ENCODE measurements at places on chromosomes 5 and 9.
A peak's percentile ranks its signal among the peaks of the same experiment; 100 is the strongest.

DNA sequence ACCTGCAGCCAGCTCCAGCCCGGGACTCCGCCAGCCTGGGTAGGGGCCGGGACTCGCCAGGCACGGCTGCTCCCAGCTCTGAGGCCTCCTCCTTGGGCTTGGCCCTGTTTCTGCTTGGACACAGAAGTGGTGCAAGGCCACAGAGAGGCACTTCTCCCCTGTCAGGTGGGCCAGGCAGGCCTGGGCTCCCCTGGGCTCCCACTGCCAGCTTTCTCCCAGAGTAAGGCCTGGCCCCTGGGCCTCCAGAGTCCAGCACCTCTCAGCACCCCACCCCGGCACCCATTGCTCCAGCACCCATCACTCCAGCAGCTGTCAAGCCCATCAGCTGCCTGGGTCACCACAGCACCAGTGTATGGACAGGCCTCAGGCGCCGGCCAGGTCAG lies 71.1 kb upstream of the LRRTM2 start:
- no peak for DNase-seq

DNA sequence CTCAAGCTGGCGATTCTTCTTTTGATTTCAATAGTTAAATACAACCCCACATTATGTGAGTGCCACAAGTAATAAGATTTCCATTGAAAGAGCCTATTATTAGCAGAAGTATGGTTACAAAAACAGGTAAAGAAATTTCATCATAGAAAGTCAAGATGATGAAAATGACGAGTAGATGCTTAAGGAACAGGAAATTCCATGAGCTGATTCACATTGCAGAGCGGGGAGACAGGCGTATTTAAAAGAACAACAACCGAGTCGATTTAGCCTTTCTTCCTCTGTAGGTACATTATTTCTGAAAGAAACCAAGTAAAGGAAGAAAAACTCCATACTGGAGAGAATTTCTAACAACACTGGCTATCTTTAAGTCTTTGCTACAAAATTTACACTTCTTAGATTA lies 310.4 kb downstream of the SLF1 start:
- no peak for DNase-seq

- DNase-seq = peak; percentile 94
Measured at GRCh38 chr5:82396871-82397514, 118.8 kb upstream of the RPS23 start.

DNA sequence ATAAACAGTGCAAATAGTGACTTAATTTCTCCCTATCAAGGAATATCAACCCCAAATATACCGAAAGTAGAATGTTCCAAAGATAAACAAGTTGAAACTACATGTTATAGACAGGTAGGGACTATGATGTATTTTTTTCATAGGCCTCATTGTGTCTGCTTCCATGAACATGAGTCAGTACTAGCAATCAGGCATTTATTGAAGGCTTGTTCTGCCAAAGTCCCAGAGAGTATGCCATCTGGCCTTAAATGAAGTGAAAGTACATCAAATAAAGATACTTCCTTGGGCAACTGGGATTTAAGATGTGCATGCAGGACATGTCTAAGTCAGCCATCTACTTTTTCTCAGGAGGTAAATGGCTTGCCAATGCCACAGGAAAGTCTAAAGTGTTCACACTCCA lies 6.5 kb downstream of the GHR start:
- DNase-seq = no peak

GRCh38 chr5:151141535-151141934 lies 16.0 kb downstream of the ANXA6 start:
- no peak for DNase-seq

DNA sequence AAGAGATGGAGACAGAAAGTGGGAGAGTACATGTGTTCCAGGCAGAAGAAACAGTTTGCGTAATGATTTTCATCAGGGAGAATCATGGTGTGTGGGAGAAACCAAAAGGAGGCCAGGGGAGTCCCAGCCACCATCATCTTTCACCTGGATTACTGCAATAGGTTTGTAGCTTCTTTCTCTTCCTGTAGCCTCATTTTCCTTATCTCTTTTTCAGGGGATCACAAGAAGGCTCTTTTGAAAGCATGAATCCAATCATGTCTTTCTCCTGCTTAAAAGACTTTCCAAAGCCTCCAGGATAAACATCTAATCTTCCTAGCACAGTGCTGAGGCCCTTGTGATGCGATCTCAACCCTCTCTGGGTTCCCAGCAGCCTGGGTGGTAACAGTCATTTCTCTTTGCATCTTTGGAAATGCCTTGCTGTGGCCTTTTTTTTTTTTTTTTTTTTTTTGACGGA lies 10.3 kb upstream of the GPBP1 start:
- no peak for DNase-seq

DNA sequence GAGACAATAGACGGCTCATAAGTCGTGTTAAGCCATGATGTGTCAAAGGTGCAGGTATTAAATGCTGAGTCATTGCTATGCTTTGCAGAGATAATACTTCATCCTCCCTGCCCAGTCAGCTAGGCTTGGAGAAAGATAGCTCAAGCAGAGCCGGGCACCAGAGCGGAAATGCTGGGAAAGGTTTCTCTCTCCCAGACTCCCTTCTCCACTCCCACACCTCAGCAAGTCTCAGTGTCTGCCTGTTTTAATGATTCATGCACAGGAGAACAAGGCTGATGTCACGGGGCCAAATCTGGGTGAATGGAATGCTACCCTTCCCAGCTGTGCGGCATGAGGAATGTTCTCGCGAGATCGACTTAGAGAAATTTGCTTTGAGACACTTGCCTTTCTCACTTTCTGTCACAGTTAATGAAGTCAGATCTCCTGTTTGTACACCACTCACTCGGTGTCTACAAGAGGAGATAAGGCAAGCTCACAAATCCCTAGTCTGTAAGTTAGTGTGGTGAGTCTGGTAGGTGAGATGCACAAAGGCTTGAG lies 204.4 kb downstream of the EFNA5 start:
- no peak for DNase-seq

- no peak for DNase-seq
Measured at GRCh38 chr5:159797261-159797970, 118.9 kb upstream of the ADRA1B start.

DNA sequence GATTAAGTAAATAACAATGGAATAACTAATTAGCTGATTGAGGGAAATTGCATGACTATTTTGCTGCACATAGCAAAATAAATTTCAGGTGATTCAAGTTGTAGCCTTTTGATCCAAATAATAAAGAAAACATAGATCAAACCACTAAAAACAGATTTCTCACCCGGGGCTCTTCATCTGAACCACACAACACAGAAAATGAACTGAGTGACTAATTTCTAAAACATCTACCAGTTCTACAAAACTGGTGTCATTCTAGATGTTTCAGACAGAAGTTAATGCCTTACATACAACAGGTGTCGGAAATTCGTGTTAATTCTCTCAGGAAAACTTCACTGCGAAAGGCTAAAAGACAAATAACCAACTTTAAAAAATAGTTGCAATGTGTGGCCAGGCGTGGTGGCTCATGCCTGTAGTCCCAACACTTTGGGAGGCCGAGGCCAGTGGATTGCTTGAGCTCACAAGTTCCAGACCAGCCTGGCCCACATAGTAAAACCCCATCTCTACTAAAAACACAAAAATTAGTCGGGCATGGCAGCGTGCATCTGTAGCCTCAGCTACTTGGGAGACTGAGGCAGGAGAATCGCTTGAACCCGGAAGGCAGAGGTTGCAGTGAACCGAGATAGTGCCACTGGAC lies 6.9 kb downstream of the PROP1 start:
- DNase-seq = no peak

Measured in SHP77 treated with DMSO at 0.1 percent for 48 hours (cell line).